Bronchial epithelial cell (primary cell): ENCODE measurements at places on chromosomes 12 and 14. TPM values are rescaled to one million over a fixed set of nuclear protein-coding genes. Genes with fewer than 3 reads are reported as not detected.

Gene DIO3
- total RNA-seq = not detected in 2 replicates

Gene DBX2
- not detected in 2 replicates for total RNA-seq

Gene NPAS3
- 0.13 TPM in 1 of 2 replicates, not detected in the other for total RNA-seq

- DNase-seq = no peak
Measured at GRCh38 chr14:96574171-96574632, 72.0 kb downstream of the PAPOLA start.

DNA sequence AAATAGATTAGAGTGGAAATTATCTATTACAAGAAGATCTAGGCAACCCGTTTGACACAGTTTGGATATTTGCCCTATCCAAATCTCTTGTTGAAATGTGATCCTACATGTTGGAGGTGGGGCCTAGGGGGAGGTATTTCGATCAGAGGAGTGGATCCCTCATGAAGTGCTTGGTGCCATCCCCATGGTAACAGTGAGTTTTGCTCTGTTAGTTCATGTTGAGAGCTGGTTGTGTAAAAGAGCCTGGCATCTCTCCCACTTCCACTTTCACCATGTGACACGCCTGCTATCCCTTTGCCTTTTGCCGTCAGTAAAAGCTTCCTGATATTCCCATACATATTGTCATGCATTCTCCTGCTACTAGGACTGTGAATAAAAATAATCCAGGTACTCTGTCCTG lies 66.4 kb upstream of the FLRT2 start:
- DNase-seq = peak; percentile 67

GRCh38 chr14:71063351-71063750 lies 156.1 kb downstream of the PCNX1 start:
- peak; percentile 13 for DNase-seq

DNA sequence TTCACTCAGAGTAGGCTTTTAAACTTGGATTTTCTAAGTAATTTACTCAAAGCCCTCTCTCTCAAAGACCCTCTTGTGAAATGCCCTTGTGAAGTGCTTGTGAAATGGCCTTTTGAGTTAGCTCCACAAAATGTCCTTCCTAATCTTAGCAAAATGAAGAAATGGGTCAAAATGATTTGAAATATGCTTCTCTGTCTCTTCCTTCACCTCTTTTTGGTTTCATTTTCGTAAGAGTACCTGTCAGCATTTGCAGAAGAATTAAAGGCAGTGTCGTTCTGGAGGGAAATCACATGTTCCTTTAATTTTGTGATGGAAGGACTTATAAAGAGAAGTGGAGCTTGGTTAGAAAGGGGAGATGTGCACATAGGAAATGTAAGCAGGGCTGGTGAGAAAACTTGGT lies 93.7 kb downstream of the HMGA2 start:
- DNase-seq = no peak

DNA sequence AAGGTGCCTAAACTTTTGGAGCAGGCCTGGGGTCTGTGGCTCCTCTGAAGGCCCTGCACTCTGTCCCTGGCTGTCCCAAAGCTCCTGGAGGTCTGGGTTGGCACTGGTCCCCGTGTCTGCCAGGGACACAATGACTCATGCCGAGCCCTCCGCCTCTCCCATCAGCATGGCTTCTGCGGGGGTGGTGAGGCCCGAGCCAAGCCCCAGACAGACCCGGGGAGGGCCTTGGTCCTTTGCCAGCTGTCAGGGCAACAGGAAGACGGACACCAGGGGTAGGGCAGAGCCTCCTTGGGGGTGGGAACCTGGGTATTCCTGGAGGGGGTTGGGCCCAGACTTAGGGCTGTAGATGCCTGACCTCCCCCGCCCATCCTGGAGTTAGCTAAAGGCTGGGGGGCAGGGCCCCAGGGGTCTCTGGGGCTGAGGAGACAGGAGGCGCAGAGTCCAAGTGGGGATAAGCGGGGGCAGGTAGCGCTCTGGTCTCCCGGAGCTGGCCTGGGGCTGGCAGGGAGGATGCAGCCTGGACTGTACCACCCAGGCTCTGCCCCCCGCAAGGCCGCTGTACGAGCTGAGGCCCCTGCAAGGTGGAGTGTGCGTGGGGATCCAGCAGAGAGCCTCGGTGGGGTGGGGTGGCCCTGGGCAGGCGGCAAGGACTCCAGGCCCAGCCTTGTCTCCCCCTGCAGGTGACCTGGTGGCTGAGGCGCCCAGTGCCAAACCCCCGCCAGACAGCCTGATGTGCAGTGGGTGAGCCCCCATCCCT lies 16.4 kb upstream of the PUS1 start:
- peak; percentile 66 for DNase-seq

GRCh38 chr12:65526311-65526710 lies 247.8 kb downstream of the MSRB3 start:
- peak; percentile 35 for DNase-seq

- peak; percentile 95 for DNase-seq
Measured at GRCh38 chr12:95396849-95397468, 77.0 kb upstream of the METAP2 start.

DNA sequence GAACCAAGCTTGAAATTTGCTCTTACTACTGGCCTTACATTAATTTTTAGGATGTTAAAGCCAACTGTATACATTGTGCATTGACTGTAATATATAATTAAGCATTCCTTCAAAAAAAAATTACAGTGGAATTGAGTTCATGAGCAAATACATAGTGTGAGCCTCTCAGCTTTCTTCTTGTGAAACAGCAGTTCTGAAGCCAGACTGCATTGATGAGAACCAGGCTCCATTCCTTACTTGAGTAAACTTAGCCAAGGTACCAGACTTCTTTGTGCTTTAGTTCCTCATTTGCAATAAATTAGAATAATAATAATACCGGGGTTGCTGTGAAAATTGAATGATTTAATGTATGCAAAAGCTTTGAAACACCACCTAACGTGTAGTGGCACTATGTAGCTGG lies 169.5 kb downstream of the ANO4 start:
- DNase-seq = no peak

- DNase-seq = no peak
Measured at GRCh38 chr12:59386236-59386635, 209.6 kb upstream of the SLC16A7 start.
